ENCODE measurements at places on chromosomes 12 and 14.

- DNase-seq: no peak
Observed at GRCh38 chr12:121766290-121767039, 27.0 kb downstream of the RHOF start.

DNA sequence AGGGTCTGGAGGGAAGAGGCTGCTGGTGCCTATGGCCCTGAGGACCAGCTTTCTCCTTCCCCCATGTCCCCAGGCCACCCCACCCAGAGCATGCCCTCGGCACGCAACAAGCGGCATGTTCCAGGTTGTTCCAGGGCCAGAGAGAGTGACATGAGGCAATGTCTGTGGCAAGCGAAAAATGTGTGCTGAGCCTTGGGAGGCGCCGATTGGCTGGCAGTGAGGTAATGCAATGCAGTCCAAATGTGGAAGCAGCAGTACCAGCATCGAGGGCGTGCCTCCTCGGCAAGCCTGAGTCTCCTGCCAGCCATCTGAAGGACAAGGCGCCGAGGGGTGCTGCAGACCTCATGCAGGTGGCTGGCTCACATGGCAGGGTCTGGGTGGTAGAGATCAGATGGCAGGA is 423.8 kb downstream of the NRXN3 start:
- DNase-seq: no peak

- DNase-seq: no peak
Observed at GRCh38 chr12:19052689-19053088, 76.8 kb upstream of the PLEKHA5 start.

DNA sequence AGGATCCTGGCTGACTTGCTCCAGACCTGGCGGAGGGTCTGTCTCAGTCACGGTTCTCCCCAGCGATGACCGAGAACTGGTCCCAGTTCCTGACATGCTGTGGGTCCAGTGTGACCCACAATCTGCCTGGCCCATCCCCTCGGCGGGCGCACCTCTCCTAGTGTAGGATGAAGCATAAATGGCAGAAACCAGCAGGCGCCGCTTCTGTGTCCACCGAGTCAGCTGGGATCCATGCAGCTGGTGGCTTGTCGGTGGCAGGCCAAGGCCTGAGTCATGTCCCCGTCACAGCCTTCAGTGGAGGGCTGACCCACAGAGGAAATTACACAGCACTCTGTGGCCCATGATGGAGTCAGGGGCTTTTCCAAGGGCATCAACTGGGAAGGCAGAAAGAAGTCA is 38.5 kb downstream of the NFKBIA start:
- no peak for DNase-seq

DNA sequence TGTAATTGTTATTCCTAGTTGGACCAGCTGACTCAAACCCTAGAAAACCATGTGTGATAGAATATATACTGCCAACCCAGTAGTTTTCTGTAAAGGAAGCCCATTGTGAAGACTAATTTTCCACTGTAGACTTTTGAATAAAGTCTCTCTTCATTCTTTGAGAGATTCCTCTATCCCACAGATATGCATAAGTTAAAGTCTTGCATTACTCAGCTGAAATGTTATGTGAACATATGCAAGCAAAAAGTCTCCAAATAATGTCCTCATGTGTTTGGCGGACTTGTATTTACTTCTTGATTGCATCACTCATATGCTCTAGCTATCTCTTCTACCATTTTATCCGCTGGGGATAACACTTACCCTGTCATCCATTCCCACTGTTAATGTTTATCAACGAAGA is 35.1 kb upstream of the OTOGL start:
- no peak for DNase-seq

DNA sequence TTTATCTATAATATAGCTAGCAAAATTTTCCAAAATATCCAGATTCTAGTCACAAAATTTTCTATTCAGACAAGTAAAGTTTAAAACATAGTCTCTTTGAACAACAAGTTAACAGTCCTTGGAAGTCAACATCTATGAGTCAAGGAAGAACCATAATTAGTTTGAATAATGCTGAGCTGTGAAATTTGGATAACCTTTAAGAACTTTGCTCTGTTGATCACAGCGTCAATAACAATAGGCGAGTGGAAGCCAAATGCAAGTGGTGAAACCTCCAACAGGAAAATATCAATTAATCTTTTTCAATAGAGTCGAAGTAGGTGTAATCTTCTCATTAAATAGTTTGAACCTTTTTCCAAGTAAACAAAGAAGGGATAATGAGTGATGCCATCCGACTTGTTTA is 466.6 kb downstream of the FOXG1 start:
- DNase-seq: no peak

- DNase-seq: no peak
Observed at GRCh38 chr12:7023114-7023513, 4.8 kb upstream of the LPCAT3 start.

DNA sequence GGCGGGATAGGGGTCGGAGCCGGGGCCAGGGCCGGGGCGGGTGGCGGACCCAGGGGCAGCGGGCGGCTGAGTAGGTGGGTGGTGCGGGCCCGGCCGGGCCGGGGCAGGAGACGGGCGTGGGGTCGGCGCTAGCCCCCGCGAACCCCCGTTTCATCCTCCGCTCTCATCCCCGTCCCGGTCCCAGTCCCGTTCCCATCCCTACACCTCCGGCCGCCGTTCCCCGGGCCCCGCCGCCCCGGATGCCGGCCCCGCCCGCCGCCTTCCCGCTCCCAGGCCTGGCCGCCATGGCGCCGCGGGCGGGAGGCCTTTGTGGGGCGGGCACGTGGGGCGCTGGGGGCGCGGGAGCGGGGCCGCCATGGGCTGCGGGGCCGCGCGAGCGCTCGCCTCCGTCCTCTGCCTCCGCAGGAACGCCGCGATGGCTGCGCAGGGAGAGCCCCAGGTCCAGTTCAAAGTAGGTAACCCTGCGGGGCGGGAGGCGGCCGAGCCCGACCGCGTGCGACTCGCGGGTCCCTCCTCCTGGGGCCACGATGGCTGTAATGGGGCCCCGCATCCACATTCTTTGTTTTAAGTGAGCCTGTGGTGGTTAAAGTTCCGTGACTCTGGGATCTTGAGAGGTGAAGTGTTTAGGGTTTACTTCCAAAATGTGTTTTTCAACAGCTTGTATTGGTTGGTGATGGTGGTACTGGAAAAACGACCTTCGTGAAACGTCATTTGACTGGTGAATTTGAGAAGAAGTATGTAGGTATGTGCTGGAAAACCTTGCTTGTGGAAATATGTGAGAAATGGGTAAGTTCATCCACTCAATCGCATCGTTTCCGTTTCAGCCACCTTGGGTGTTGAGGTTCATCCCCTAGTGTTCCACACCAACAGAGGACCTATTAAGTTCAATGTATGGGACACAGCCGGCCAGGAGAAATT is 572 bp downstream of the RAN start:
- peak; percentile 17 for DNase-seq
